Midbrain (tissue), 1 donor: ENCODE measurements at places on chromosomes 11 and 22.
A peak's percentile ranks its signal among the peaks of the same experiment; 100 is the strongest.

- peak; percentile 84 for DNase-seq
Measured at GRCh38 chr22:31345331-31346254, 553 bp downstream of the PATZ1 start.

DNA sequence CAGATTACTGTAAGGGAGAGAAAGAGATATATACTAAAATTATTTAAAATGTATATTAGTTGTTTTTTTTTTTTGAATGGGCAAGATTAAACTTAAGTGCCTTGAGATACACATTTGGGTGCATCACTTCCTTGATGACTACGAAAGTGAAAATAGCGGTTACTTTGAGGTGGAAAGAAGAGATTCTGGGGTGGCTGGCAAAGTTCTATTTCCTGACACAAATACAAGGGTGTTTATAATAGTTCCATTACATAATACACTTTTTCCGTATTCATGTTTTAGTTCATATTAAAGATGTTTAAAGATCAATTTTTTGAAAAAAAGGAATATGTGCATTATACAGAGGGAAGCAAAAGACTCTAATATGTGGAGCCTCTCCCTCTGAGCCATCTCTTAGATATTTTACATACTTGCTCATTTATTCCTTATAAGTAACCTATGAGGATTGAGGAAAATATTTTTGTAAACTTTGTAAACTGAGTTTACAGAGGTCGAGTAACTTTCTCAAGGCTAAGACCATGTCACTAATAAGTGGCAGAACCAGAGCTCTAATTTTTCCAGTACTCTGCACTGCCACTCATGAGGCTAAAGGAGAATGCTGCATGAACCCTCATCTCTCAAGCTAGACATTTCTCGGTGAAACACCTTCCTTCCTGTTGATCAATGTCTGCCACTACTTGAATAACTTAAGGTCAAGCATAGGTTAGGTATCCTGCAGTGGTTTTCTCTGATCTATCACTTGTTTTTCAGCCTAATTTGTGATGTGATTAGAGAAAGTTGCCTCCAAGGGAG is 58.6 kb downstream of the DDIAS start:
- DNase-seq: no peak

- no peak for DNase-seq
Measured at GRCh38 chr11:70579316-70579955, 181.1 kb downstream of the CTTN start.

DNA sequence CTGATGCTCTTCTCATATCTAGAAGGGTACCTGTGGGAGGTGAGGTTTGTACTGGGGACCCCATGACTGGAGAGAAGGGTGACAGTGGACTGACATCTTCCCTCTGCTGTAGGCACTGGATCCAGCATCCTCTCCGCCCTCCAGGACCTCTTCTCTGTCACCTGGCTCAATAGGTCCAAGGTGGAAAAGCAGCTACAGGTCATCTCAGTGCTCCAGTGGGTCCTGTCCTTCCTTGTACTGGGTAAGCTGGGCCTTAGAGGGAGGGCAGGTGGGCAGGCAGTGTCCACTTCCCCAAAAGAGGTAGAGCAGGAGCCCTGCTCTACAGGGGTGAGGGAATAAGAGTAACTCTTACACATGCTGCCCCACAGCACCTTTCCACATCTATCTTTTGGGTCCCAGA is 15.9 kb downstream of the DGAT2 start:
- DNase-seq: no peak

GRCh38 chr11:8586184-8586583 is 7.8 kb downstream of the STK33 start:
- DNase-seq: no peak
